ENCODE measurements at places on chromosomes 1 and 21. TPM values are rescaled to one million over a fixed set of nuclear protein-coding genes. Genes with fewer than 3 reads are reported as not detected.

DNA sequence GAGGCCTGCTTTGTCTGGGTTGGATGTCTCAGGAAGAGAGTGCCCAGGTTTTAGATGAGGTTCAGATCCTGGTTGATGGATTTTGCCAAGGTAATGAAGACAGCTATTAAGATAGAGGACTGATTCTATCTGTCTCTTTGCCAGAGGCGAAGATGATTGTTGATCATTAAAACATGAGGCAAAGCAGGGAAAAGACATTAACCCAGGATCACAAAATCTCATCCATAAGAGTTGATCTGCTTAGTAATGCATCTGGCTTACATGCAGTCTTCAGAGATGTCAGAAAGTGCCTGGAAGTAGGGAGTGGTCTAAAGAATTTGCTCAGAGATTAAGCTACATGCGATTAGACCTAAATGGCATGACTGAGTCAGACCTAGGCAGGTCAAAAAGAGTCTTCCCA, 229.6 kb upstream of the PLD5 start:
- DNase-seq: no peak

GRCh38 chr21:26394341-26394740, 178.7 kb downstream of the CYYR1 start:
- DNase-seq: no peak

DNA sequence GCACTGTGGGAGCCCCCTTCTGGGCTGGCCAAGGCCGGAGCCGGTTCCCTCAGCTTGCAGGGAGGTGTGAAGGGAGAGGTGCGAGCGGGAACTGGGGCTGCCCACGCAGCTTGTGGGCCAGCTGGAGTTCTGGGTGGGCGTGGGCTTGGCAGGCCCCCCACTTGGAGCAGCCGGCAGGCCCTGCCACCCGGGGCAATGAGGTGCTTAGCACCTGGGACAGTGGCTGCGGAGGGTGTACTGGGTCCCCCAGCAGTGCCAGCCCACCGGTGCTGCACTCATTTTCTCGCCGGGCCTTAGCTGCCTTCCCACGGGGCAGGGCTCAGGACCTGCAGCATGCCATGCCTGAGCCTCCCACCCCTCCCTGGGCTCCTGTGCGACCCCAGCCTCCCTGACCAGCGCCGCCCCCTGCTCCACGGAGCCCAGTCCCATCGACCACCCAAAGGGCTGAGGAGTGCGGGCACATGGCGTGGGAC, 11.6 kb downstream of the SCYL3 start:
- DNase-seq: no peak

GRCh38 chr1:205534444-205534985, 30.0 kb downstream of the CDK18 start:
- DNase-seq: no peak

DNA sequence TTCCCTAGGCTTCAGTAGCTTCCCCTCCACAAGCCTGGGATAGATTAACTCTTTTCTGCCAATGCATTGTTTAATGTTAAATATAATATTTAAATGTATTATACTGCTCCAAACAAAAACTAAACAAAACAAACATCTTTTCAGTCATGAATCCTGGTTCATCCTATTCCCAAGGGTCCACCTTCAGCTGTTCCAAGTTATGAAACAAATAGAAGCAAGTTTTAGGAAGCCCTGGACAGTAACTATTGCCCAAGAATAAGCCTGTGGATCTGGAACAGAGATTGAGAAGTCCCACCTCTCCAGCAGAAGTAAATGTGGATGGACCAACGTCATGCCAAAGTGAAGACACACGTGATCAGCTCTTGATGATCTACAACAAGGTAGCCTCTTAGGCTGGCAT, 408.1 kb downstream of the SETD4 start:
- peak; percentile 7 for DNase-seq

GRCh38 chr1:153001382-153001781, at the start of gene SPRR3:
TSS of gene SPRR3 (plus strand) at chr1:153001749. CDS start at chr1:153003021, 1,272 bp downstream.
- peak; percentile 66 for DNase-seq

- DNase-seq: no peak
These were observed 7.7 kb downstream of the KRTAP19-8 start for GRCh38 chr21:31030367-31031106.

GRCh38 chr1:45968941-45969666, 163.3 kb downstream of the PIK3R3 start:
- no peak for DNase-seq

Gene HPCA
- not detected for total RNA-seq

Gene ERO1B
- total RNA-seq: 8.0 TPM

Gene PIP5K1A
- 49.0 TPM for total RNA-seq

Gene PER3
- total RNA-seq: 25.8 TPM

Gene MIXL1
- not detected for total RNA-seq
